ENCODE measurements at places on chromosomes 2 and 18.

- H3K27ac ChIP-seq: no peak overlapping the region
- H3K36me3 ChIP-seq: no peaks in the 10 kb centered on the region
These were observed 221.4 kb downstream of the NDUFA10 start for GRCh38 chr2:239803766-239804115.

- no peak overlapping the region for H3K27ac ChIP-seq
- no peak for DNase-seq
- no peaks in the 10 kb centered on the region for H3K4me1 ChIP-seq
- no peak overlapping the region for H3K4me3 ChIP-seq
- no peaks in the 10 kb centered on the region for H3K36me3 ChIP-seq
These were observed 305.4 kb downstream of the NCKAP5 start for GRCh38 chr2:133262893-133263292.

DNA sequence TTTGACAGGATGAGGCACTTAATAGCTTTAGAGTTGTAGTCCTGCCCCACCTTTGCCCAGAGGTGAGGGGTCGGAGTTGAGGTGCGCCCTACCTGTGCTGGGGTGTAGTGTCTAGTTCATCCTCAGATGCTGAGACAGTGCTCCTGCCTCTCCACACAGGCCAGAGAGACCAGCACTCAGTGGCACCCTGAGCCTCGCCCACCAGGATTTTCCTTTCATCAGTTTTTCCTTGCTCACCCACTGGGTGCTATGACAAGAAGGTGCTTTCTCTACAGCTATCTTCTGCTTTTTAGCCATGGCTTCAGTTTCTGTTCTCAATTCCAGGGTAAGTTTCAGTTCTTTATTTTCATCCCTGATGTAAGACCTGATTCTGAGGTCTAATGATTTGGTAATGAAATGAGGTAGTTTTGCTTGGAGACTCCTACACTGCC is 16.8 kb upstream of the TMEM131 start:
- no peak overlapping the region for H3K4me3 ChIP-seq
- H3K36me3 ChIP-seq: no peaks in the 10 kb centered on the region
- DNase-seq: no peak
- no peak overlapping the region for H3K27ac ChIP-seq
- H3K27me3 ChIP-seq: peaks cover 3% of the 10 kb centered on the region

- H3K27me3 ChIP-seq: peaks cover 4% of the 10 kb centered on the region
- H3K27ac ChIP-seq: no peak overlapping the region
- no peaks in the 10 kb centered on the region for H3K36me3 ChIP-seq
- no peak for DNase-seq
These were observed 2.8 kb downstream of the COLEC12 start for GRCh38 chr18:497688-498087.
